GM13976 (cell line): ENCODE measurements at places on chromosomes 12 and 14.

DNA sequence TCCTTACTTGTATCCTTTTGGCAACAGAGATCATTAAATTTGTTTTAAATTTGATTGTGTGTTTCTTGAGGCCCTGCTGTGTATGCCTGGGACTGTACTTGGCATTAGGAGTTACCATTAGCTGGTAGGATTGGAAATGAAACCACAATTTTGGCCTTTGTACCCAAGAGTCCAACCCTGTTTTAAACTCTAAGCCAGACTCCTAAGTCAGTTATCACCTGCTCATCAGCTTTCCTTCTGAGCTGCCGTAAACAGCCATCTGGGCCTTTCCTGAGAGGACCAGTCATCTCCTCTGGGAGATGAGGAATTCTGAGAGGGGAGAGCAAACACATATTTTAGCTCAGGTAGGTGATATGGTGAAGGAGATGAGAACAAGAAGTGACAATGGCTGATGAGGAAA, 74.3 kb upstream of the SRSF5 start:
- no peak for DNase-seq

- no peak for DNase-seq
Observed at GRCh38 chr12:570435-570920, 92.8 kb downstream of the NINJ2 start.

DNA sequence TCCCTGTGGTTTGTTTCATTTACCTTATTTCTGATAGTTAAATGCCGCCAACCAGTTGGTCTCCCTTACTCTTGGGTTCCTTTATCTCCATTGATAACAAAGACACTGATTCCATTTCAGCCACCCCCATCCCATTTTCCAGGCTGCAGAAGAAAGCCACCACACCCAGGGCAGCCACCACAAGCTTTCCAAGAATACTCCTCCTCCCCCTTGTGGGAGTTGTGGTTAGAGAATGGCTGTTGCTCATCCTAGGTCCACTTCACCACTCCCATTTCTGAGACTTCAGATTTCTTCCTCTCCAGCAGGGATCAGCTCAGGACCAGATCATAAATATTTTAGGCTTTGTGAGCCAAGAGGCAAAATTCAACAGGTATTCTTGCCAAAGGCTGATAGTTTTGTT, 73.9 kb downstream of the ANO4 start:
- no peak for DNase-seq

- DNase-seq: no peak
Observed at GRCh38 chr12:126248871-126249403, 1183.7 kb downstream of the AACS start.

- DNase-seq: no peak
Observed at GRCh38 chr14:89881839-89882238, 72.7 kb downstream of the EFCAB11 start.

DNA sequence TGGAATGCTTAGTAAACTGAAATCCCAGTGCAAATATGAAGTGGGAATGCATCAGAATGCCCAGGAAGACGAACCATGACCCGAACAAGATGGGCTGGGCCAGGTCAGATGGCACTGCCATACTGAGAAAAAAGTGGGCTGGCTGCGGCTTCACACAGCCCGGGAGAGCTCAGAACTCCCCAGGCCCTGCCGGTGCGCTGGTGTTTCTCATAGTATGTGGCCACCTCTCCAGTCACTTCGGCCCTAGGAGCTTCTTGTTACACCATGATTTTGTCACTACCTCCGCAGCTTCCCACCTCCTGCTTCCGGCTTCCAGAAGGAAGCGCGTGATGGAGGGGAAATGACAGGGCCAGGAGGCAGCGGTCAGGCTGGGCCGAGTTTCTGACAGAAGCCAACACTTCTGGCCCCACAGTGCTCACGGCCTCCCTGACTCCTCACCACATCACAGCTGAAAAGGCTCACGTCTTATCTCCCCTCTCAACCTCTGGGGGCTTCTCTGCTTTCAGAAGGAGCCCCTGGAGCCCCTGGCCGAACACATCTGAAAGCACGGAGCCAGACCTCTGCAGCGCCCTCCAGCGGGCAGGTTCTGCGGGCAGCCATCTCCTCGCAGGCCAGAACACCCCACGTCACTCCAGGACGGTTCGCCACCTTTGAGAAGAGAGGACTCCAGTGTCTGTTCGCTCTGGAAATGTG, 30.7 kb downstream of the DAD1 start:
- DNase-seq: no peak

- no peak for DNase-seq
Observed at GRCh38 chr14:98756749-98757148, 515.2 kb downstream of the BCL11B start.

- DNase-seq: peak; percentile 13
Observed at GRCh38 chr12:57105011-57105753, 6.0 kb downstream of the STAT6 start.

DNA sequence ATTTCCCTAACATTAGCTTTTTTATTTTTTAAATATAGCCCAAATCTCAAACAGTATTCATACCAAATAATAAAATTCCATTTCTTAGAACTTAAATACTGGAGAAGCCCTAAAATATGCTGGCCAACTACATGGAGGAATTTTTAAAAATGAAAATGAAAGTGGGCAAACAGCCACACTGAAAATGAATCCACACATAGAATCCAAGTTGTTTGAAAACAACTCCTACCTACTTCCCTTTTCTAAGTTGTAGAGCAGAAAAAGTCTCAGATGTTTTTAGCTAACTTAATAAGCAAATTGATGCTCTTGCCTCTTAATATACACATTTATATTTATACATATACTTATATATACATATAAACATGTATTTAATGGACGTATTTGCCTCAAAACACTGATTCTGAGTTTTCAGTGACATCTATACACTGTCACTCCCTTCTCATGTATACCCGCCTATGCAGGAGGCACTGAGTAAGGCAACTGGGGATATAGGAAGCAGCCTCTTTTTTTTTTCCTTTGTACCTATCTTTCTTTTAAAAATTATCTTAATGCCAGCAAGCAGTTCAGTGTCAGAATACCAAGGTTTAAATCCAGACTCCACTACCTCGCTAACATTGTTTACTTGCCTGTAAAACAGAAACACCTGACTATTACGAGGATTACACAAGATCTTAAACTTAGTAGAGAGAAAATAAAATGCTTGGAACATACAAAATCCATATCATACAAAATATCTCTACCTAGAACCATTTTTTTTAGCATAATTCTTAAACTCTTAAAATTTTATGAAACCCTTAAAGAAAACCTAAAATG, 13.3 kb downstream of the DICER1 start:
- no peak for DNase-seq

DNA sequence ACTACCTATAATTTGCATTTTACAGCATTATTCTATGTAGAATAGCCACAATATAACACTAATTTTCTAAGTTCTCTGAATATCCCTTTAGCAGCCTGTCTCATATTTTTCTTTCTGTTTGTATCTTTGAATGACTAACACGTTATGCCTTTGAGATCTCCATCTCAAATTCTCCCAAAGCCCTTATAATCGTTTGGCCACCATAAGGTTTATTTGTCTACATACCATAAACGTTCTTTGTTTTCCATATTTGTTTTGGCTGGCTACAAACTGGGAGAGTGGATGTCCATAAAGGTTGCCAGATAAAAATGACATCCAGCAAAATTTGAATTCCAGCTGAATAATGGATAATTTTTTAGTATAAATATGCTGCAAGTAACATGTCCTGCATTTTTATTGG, 203.7 kb downstream of the STXBP6 start:
- DNase-seq: no peak

DNA sequence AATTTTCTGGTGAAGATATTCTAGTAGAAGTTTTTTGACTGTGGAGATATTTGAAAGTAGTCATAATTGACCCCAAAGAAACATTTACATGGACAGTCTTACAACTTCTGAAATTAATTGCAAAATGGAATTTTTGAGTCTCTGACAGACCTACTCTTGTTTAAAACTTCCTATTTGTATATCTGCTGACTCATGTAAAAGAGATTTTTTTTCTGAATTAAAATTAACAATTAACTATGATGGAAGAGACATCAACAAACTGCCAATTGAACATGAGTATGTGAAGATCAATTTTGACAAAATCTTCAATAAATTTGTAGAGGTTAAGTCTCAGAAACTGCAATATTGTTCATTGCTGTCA, 108.5 kb upstream of the MAX start:
- no peak for DNase-seq

DNA sequence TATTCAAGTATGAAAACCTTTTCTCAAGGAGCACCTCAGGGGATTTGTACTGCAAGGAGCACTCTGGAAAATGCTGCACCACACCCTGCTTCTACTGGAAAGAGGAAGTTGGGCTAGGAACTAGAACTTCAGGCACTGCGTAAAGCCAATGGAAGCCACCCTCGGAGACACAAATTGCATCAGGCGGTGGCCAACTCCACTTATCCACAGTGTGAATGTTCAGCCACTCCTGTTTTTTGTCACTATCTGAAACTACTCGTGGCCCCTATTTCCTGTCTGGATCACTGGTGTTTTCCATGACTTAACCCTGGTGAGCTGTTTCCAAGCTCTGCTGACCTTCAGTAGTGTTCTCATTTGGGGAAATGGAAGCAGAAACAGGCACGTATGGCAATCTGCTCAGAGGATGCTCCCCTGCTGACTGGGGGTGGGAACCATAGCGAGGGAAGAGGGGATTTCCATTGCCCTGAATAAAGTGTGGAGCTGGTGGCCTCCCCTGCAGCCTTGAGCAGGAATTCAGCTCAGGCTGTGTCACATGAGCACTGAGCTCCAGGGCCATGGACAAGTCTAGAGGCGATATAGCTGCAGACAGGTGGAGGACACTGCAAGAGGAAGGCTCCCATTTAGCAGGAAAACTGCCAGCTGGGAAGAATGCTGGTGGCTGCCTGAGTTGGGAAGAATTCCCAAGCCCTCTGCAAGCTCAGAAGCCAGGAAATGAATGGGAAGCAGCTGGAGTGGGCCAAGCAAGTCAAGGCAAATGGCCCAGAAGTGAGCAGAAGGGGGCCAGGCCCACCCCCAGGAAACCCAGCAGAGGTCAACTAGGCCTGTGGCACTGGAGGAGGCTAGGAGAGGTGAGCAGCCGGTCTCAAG, 50.5 kb upstream of the RAP1B start:
- no peak for DNase-seq

GRCh38 chr14:76780058-76780345, 18.7 kb downstream of the VASH1 start:
- DNase-seq: no peak

GRCh38 chr12:85308374-85308773, 28.4 kb downstream of the ALX1 start:
- DNase-seq: no peak

DNA sequence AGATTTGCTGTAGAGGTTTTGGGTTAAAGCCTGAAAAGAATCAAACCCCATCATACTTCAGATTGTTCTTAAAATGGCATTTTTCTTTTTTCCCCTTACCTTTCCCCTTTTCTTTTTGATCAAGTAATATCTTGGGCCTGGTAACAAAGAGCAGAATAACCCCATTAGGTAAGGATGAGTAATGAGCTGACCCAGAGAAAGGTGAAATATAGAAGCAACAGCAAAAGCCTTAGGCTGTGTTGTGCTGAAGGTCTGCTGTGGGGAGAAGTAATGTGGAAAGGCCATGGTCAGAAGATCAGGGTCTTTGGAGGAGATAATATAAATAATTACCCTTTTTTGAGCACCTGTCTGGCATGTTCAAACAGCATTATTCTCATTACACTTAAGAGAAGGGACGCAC, 42.3 kb downstream of the MIA2 start:
- DNase-seq: no peak

DNA sequence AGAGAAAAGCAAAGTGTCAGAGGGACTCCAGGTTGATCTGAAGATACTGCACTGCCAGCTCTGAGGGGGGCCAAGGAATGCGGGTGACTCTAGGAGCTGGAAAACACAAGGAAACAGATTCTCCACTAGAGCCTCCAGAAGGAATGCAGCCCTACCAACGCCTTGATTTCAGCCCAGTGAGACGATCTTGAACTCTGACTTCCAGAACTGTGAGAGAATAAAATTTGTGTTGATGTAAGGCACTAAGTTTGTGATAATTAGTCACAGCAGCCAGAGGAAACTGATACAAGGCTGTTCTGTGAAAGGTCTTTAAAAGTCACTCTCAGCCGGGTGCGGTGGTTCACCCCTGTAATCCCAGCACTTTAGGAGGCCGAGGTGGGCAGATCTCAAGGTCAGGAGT, 34.2 kb downstream of the CKAP4 start:
- DNase-seq: no peak

GRCh38 chr14:37122288-37122687, 50.1 kb downstream of the SLC25A21 start:
- no peak for DNase-seq

DNA sequence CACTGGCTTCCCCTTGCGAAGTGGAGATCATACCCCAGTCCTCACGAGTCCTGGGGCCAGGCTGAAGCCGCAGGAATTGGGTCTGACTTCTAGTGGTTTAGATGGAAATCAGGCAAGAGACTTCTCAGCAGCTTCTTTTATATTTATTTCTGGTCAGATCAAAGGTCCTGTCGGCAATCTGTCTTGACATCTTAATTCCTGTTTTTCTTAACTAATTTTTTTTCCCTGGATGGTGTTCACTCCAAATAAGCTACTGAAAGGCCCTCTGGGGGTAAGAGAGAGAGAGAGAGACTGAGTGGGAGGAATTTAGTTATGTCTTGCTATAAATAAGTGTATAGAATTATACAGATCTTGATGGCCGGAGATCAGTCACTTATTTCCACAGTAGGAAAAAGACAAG, 698.7 kb upstream of the TBX3 start:
- DNase-seq: no peak

GRCh38 chr12:49428793-49429192, 61.5 kb downstream of the SPATS2 start:
- DNase-seq: peak; percentile 30

DNA sequence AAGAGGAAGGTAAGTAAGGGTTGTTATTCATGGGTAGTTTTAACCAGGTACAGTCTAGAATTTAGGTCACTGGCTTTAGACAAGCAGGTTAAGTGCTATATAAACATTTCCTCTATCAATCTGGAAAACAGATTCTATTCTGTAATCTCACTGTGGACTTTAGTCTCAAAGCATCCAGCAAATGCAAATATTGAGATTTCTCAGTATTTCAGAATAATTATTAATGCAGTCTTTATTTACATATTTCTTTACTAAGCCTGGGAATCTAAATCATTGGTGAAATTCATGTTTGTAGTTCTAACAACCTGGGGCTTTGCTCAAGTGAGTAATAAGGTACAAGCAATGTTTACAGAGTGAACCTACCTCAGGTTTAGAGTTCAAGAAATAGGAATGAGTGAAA, 61.9 kb downstream of the SLC41A2 start:
- DNase-seq: no peak

DNA sequence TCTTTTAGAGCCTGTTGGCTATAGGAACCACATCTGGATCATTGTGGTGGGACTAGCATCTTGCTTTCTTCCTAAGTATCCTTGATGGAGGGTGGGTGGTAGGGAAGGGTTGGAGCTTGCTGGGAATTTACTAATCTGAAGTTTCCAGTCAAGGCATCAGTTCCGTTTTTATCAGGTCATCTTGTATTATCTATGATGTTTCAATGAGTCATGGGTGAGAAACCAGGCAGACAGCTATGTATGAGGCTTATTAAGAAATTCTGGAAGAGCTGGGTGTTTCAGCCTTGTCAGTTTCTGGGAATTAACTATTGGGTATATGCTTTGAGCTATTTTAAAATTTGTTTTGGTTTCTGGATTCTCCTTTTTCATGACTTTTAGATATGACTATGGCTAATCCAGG, 11.3 kb downstream of the TSFM start:
- no peak for DNase-seq

GRCh38 chr12:38872156-38872555, 33.2 kb downstream of the CPNE8 start:
- no peak for DNase-seq

GRCh38 chr12:50720085-50720484, 43.8 kb upstream of the ATF1 start:
- no peak for DNase-seq

- DNase-seq: no peak
Observed at GRCh38 chr12:107818984-107819383, 44.5 kb downstream of the ASCL4 start.

GRCh38 chr14:29264865-29265264, 498.3 kb downstream of the FOXG1 start:
- no peak for DNase-seq
